ENCODE measurements at places on chromosomes 2 and 18.

GRCh38 chr2:95074663-95075439, 46.8 kb downstream of the MRPS5 start:
- DNase-seq, result peak; percentile 76

- DNase-seq, result no peak
Observed at GRCh38 chr2:7573166-7573825, 656.1 kb downstream of the RNF144A start.

GRCh38 chr2:8300905-8301304, 381.0 kb upstream of the ID2 start:
- no peak for DNase-seq

DNA sequence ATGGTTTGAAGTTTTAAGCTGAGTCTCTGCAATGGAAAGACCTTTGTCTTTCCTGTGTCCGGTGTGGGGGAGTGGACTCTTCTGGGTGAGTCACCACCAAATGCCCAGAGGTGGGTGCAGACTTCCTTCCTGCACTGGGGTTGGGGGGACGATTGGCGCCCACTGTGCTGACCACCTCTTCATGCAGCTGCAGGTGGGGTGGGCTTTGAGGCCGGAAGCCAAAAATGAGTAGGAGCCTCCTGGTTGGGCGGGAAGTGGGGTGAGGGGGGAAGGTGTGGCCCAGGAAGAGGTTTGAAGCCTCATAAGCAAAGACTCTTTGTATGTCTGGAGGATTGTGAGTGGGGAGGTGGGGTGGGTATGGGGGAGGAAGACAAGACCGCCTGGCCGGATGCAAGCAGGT, 27.6 kb downstream of the PAX8 start:
- peak; percentile 67 for DNase-seq

GRCh38 chr18:55349685-55350084, 238.3 kb downstream of the TCF4 start:
- DNase-seq, result no peak

GRCh38 chr18:76491776-76492668, 3.0 kb downstream of the ZNF516 start:
- no peak for DNase-seq

DNA sequence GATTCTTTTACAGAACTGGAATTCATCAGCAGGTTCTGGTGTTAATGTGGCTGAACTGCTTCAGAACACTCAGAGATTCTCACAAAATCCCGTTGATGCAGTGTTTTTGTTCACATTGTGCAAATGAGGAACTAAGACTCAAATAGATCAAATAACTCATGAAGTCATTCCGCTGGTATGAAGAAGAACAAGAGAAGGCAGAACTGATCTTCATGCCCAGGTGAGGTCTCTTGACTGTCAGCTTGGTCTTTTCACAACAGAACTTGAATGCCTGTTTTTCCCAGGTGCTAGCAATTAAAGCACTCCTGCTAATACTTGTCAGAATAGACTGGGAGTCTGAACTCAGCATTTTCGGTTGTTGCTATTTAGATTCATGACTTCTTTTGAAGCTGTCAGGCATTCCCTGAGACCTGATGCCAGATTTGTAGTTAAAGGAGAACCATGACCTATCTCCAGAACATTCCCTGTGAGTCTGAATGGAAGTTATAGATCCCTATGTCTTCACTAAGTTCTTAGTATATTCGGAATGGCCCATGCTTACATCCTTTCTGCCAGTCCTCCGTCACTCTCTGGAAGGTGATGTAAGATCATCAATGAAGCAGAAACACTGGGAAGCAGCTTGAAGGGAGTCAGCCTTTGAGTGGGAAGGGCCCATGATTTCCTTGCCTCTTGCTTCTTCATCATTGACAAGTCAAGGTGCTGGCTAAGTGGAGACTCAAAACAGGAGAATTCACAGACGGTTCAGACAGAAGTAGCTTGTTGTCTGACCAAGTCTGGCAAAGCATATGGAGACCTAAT, 155.7 kb downstream of the MTCL1 start:
- DNase-seq, result no peak
